ENCODE measurements at places on chromosomes 5 and 9.

DNA sequence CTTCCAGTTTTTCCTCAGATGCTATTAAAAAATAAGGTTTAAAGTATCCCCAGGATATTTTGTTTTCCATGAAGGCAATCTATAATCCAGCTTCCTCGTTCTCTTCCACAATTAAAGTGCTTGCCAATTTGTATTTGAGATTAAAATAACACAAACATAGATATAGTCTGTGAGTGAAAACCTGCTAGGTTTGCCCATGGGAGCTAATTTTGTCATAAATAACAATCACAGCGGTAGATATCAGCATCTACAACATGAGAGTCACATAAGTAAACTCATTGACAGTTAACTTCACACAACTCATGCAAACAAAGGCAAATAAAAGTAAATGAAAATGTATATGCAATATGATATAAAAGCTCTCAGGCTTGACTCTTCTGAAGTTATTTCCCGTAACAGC, 29.2 kb upstream of the RASGRF2 start:
- no peaks in the 10 kb centered on the region for H3K36me3 ChIP-seq
- H3K4me1 ChIP-seq, result peaks cover 16% of the 10 kb centered on the region
- DNase-seq, result no peak
- no peak overlapping the region for H3K27ac ChIP-seq
- H3K4me3 ChIP-seq, result no peak overlapping the region

- H3K4me1 ChIP-seq, result no peaks in the 10 kb centered on the region
- H3K27me3 ChIP-seq, result peaks cover 19% of the 10 kb centered on the region
- no peak overlapping the region for H3K27ac ChIP-seq
- H3K36me3 ChIP-seq, result no peaks in the 10 kb centered on the region
These were observed 71.2 kb upstream of the TBC1D2 start for GRCh38 chr9:98326459-98327248.

- H3K27me3 ChIP-seq, result no peaks in the 10 kb centered on the region
- DNase-seq, result no peak
- peaks cover 55% of the 10 kb centered on the region for H3K36me3 ChIP-seq
- H3K27ac ChIP-seq, result no peak overlapping the region
- H3K4me3 ChIP-seq, result no peak overlapping the region
- H3K4me1 ChIP-seq, result peaks cover 15% of the 10 kb centered on the region
These were observed 5.2 kb downstream of the EXOC3 start for GRCh38 chr5:448061-448765.

GRCh38 chr5:52922384-52922783, 66.8 kb upstream of the ITGA2 start:
- H3K4me1 ChIP-seq, result no peaks in the 10 kb centered on the region
- no peaks in the 10 kb centered on the region for H3K27me3 ChIP-seq
- no peak overlapping the region for H3K27ac ChIP-seq
- H3K4me3 ChIP-seq, result no peak overlapping the region
- no peaks in the 10 kb centered on the region for H3K36me3 ChIP-seq

- H3K4me1 ChIP-seq, result no peaks in the 10 kb centered on the region
- no peak overlapping the region for H3K4me3 ChIP-seq
- H3K36me3 ChIP-seq, result no peaks in the 10 kb centered on the region
These were observed 185.4 kb downstream of the GABBR2 start for GRCh38 chr9:98523231-98523901.

DNA sequence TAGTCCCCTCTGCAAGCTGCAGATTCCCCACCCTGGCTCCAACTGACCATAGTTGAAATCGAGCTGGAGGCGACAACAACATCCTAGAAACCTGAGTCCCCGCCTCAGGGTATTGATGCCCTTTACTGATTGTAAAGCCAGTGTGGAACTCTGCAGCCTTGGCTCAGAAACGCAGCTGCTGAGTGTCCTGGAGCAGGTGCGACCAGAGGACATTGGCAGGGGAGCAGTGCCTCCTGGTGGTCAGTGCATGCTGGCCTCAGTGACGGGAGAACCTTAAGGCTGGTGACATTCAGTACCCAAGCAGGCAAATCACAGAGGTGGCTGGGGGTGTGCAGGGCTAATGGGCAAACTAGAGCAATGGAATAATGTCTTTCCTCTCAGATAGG, 20.4 kb upstream of the ZNF354B start:
- H3K27ac ChIP-seq, result no peak overlapping the region
- H3K36me3 ChIP-seq, result no peaks in the 10 kb centered on the region
- H3K4me3 ChIP-seq, result no peak overlapping the region
- H3K4me1 ChIP-seq, result no peaks in the 10 kb centered on the region
- H3K27me3 ChIP-seq, result no peaks in the 10 kb centered on the region

GRCh38 chr5:133456933-133457402, 155.4 kb downstream of the FSTL4 start:
- no peak overlapping the region for H3K27ac ChIP-seq
- H3K4me3 ChIP-seq, result no peak overlapping the region
- no peaks in the 10 kb centered on the region for H3K27me3 ChIP-seq

GRCh38 chr9:20925256-20926045, 106.0 kb downstream of the HACD4 start:
- peaks cover 14% of the 10 kb centered on the region for H3K36me3 ChIP-seq
- H3K27ac ChIP-seq, result no peak overlapping the region
- no peaks in the 10 kb centered on the region for H3K4me1 ChIP-seq

DNA sequence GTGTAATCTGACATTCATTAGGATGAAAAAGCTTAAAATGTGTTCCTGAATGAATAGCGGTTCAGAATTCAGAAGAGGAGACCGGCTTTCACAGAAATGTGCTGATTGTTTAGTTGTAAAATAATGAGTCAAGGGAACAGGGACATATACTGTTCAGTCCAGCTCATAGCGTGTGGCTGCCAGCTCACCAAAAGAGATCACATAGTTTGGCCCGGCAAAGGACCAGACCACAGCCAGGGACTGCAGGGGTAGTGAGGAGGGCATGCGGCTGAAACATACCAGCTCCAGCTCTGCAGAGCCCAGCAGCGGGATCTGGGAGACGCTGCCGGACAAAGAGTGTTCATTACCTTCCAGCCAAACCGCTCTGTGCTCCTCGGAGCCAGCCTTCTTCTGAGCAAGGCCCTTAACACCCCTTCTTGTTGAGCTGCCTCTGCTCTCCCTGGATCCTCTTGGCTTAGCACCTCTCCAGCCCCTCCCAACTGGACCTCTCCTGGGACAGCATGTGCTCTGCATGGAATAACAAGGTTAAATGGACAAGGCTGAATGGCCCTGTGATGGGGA, 116.8 kb upstream of the CNTLN start:
- no peaks in the 10 kb centered on the region for H3K4me1 ChIP-seq
- H3K4me3 ChIP-seq, result no peak overlapping the region

- no peaks in the 10 kb centered on the region for H3K36me3 ChIP-seq
- H3K4me3 ChIP-seq, result no peak overlapping the region
- no peaks in the 10 kb centered on the region for H3K27me3 ChIP-seq
- DNase-seq, result no peak
These were observed 112.4 kb downstream of the CETN3 start for GRCh38 chr5:90297045-90297764.

DNA sequence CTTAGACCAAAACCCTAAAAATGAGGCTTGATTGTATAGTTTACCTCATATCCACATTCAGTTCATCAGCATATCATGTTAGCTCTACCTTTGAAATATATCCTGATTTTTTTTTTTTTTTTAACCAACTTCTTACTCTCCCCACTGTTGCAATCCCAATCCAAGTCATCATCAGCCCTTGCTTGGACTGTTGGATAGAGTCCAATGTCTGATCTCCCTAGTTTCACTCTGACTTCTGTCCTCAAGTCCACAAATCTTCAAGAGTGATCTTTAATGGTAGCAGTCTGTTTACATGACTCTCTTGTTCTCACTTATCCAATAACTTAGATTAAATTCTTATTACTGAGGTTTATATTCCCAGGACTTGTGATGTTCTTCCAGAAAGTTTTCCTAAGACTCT, 30.8 kb downstream of the NAA35 start:
- H3K27me3 ChIP-seq, result no peaks in the 10 kb centered on the region
- H3K4me1 ChIP-seq, result no peaks in the 10 kb centered on the region
- peaks cover 10% of the 10 kb centered on the region for H3K36me3 ChIP-seq

DNA sequence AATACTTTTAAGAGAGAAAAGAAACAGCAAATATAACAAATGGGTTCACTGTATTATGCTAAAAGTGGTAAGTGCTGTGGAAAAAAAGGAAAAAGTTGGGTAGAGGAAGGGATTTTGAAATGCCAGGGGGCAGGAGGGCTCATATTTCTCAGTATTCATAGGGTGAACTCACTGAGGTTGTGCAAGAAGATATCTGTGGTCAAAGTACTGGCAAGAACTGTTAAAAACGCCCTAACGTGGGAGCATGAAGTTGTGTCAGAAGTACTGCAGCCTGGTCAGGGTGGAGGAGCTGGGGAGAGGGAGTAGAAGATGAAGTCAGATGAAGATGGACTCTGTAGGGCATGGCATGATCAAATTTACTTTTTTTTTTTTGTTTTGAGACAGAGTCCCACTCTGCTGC, 31.2 kb upstream of the SLC28A3 start:
- H3K4me3 ChIP-seq, result no peak overlapping the region
- no peaks in the 10 kb centered on the region for H3K36me3 ChIP-seq
- no peaks in the 10 kb centered on the region for H3K4me1 ChIP-seq
- H3K27ac ChIP-seq, result no peak overlapping the region

DNA sequence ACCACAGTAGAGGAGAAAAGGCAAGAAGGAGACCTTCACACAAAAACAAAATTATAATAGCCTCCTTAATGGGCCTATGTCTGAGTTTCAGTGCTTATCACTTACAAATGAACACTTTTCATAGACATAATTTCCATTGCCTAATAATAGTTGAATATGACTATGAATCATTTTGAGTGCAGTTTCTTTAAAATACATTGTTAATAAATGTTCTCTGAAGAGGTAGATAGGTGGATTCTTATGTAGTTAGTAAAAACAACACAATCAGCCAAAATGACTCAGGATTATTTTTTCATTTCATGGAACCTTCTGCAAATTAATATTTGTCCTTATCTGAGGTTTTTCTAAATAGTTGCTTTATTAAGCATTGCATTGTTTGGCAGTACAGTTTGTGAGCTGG, 45.6 kb downstream of the DAPK1 start:
- peaks cover 11% of the 10 kb centered on the region for H3K36me3 ChIP-seq
- no peak for DNase-seq
- H3K4me3 ChIP-seq, result no peak overlapping the region
- no peaks in the 10 kb centered on the region for H3K27me3 ChIP-seq
- H3K27ac ChIP-seq, result no peak overlapping the region

- H3K36me3 ChIP-seq, result no peaks in the 10 kb centered on the region
- DNase-seq, result no peak
- H3K4me3 ChIP-seq, result no peak overlapping the region
- no peak overlapping the region for H3K27ac ChIP-seq
These were observed 76.7 kb downstream of the ITGA1 start for GRCh38 chr5:52864371-52864770.

GRCh38 chr5:178453224-178453623, 137.0 kb downstream of the COL23A1 start:
- no peak overlapping the region for H3K27ac ChIP-seq
- H3K4me1 ChIP-seq, result peaks cover 31% of the 10 kb centered on the region
- no peaks in the 10 kb centered on the region for H3K36me3 ChIP-seq
- no peaks in the 10 kb centered on the region for H3K27me3 ChIP-seq
- H3K4me3 ChIP-seq, result no peak overlapping the region

DNA sequence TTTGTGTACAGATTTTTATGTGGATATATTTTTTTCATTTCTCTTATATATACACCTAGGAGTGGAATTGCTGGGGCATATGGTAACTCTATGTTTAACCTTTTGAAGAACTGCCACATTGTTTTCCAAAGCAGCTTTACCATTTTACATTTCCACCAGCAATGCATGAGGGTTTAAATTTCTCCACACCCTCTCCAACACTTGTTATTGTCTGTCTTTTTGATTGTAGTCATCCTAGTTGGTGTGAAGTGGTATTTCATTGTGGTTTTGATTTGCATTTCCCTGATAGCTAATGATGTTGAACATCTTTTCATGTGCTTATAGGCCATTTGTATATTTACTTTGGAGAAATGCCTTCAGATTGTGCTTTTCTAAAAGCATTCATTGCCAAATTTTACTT, 39.1 kb downstream of the YTHDC2 start:
- H3K36me3 ChIP-seq, result peaks cover 16% of the 10 kb centered on the region
- no peaks in the 10 kb centered on the region for H3K27me3 ChIP-seq
- DNase-seq, result no peak
- no peak overlapping the region for H3K4me3 ChIP-seq
- peaks cover 5% of the 10 kb centered on the region for H3K4me1 ChIP-seq

GRCh38 chr9:128580731-128581130, 28.3 kb downstream of the SPTAN1 start:
- H3K36me3 ChIP-seq, result peaks cover 22% of the 10 kb centered on the region
- H3K4me1 ChIP-seq, result no peaks in the 10 kb centered on the region
- H3K27me3 ChIP-seq, result no peaks in the 10 kb centered on the region
- no peak overlapping the region for H3K4me3 ChIP-seq
- H3K27ac ChIP-seq, result no peak overlapping the region

GRCh38 chr9:114694146-114694545, 12.2 kb upstream of the TEX48 start:
- no peak overlapping the region for H3K27ac ChIP-seq
- no peak overlapping the region for H3K4me3 ChIP-seq
- peaks cover 4% of the 10 kb centered on the region for H3K4me1 ChIP-seq
- no peaks in the 10 kb centered on the region for H3K36me3 ChIP-seq

GRCh38 chr5:107619781-107620180, 51.0 kb downstream of the EFNA5 start:
- H3K4me1 ChIP-seq, result peaks cover 49% of the 10 kb centered on the region
- no peaks in the 10 kb centered on the region for H3K36me3 ChIP-seq
- DNase-seq, result no peak
- no peaks in the 10 kb centered on the region for H3K27me3 ChIP-seq
- H3K27ac ChIP-seq, result peak overlapping the region; percentile 3

- no peak for DNase-seq
- no peaks in the 10 kb centered on the region for H3K4me1 ChIP-seq
- H3K36me3 ChIP-seq, result peaks cover 12% of the 10 kb centered on the region
- no peak overlapping the region for H3K4me3 ChIP-seq
These were observed 69.5 kb downstream of the FAM81B start for GRCh38 chr5:95460665-95461064.

- H3K27ac ChIP-seq, result no peak overlapping the region
- H3K27me3 ChIP-seq, result no peaks in the 10 kb centered on the region
- no peak overlapping the region for H3K4me3 ChIP-seq
These were observed 132.0 kb upstream of the WWC1 start for GRCh38 chr5:168159425-168159824.

DNA sequence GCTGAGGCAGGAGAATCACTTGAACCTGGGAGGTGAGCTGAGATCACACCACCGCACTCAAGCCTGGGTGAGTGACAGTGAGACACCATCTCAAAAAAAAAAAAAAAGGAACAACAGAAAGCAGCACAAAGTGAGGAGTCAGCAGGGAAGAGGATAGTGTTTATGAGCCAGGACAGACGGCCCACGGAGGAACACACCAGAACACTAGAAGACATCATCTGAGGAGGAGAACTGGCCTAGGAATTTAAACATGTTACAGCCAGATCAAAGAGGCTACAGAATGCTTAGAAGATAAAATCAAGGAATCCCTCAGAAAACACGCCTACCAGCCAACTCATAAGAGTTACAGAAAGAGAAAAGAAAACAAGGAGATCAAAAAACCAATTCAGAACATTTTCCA, 12.2 kb downstream of the UBAC1 start:
- H3K4me1 ChIP-seq, result no peaks in the 10 kb centered on the region
- no peak for DNase-seq
- no peak overlapping the region for H3K4me3 ChIP-seq
- no peaks in the 10 kb centered on the region for H3K27me3 ChIP-seq
- peaks cover 9% of the 10 kb centered on the region for H3K36me3 ChIP-seq

All from neural crest cell (in vitro differentiated cells).